AG04450 (cell line): ENCODE measurements at places on chromosomes 2 and 18.

- no peak for DNase-seq
Observed at GRCh38 chr2:45826884-45827635, 175.6 kb downstream of the PRKCE start.

GRCh38 chr18:59270689-59271257, 2.5 kb downstream of the RAX start:
- no peak for DNase-seq

DNA sequence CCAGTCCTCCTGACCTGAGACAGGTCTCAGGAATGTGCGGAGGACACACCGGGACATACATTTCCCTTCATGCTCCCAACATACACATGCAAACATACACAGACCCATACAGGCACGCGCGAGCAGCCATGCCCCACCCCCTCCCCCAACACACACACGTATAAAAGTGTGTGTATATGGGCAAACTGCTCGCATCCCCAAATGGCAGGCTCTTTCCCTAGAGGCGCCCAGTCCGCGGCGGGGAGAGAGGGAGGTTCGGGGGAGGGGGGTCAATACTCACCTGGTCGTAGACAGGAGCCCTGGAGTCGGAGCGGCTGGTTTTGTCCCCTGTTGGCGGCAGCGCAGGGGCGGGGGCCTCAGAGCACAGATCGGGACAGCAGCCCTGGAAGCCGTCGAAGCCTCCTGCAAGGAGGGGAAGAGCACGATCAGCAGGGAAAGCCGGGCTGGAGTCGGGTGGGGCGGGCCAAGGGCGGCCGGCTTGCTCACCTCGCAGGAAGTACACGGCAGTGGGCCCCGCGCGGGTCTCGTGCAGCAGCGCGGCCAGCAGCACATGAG, 682 bp downstream of the DUSP2 start:
- DNase-seq: no peak

DNA sequence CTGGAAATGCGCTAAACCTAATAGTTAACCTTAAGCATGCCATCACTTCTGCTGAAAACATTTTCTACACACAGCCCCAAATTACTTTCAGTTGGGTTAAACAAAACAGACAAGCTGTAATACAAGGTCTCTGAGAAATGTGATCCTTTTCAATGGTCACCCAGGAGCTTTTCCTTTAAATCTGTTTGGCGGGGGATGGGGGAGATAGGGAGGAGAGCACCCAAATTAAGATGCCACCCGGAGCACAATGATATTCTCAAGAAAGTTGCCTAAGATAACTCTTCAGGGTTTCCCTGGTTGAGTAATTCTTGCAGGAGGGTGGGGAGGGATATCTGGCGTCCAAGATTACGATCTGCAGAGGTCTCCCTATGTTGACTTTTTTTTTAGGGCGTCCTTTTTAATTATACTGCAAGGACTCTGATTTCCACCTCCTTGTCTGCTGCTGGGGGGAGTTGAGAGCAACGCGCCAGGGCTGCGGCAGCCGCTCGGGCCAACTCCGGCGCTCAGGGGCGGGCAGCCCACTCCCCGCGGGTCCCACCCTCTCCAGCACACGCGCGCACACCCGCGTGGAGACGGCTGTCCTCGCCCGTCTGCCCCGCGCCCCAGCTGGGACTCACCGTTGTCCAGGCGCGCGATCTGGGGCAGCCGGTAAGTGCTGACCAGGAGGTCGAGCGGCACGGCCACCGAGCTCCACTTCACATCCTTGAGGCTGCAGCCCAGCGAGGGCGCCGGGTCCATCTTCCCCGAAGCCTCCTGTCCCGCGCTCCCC, 807 bp downstream of the GAREM1 start:
- DNase-seq: no peak

GRCh38 chr2:41031282-41031681, 579.4 kb upstream of the SLC8A1 start:
- DNase-seq: no peak

DNA sequence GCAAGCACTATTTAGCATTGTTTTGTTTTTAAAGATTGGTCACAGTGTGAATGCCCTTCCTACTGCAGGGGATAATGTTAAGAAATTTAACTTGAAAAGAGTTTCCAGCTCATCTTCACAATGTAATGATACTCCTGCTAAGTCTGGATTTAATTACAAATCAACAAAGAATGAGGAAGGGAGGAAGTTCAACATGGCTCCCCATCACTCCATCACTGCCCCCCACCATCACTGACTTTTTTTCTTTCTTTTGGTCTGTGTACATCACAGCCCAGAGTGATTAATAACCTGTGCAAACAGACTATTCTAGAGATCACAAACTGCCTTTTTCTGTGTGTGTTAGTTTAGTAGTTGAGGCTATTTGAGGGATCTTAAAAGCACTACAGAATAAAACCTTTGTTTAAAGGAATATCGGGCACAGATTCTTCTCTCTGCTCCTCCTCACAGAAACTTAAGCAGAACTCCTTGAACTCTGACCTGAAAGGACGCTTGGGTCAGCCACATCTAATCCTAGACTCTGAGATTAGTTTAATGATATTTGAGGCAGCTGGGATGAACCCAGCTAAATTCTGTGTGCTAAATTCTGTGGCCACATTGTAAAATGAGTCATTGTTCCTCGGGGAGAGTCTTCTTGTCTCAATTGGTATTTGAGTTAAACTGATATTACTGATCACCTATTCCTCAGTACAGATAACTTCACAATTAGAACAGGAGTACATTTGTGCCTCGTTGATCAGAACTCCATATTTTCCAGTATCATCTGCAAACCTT, 47.8 kb downstream of the SATB2 start:
- DNase-seq: no peak

DNA sequence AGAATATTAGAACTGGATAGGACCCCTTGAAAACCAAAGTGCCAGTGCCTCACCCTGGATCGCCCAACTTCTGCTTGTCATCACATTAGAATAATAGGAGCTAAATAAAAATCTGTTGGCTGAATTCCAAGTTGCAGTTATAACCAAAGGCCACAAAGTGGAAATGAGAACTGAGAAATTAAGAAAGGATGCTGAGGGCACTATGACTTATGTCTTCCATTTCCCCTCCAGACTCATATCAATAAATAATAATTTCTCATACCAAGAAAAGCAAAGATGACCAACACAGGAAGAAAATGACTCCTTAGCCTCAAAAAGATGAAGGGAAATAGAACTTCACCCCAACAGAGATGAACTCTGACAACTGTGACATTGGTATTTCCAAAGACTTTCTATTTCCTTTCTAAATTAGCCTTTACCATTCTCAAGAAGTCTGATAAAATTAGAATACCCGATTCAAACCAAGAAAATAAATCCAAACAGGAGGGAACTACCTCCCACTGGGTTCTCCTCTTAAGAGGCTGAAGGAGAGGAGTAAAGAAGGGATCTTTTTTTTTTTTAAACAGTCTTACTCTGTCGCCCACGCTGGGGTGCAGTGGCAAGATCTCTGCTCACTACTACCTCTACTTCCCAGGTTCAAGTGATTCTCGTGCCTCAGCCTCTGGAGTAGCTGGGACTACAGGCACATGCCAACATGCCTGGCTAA, 46.5 kb upstream of the EPG5 start:
- DNase-seq: no peak

- DNase-seq: no peak
Observed at GRCh38 chr2:190533968-190534309, 583 bp downstream of the NEMP2 start.
